Activated T-cell treated with anti-CD3 and anti-CD28 coated beads, Interleukin-2, amount 50 U/mL, for 72 hours (primary cell): ENCODE measurements at places on chromosomes 2 and 18.

GRCh38 chr2:46079985-46080560 is 217.1 kb upstream of the EPAS1 start:
- no peak for DNase-seq

- DNase-seq, result no peak
These were observed 30.2 kb upstream of the MTX2 start for GRCh38 chr2:176239031-176239430.

DNA sequence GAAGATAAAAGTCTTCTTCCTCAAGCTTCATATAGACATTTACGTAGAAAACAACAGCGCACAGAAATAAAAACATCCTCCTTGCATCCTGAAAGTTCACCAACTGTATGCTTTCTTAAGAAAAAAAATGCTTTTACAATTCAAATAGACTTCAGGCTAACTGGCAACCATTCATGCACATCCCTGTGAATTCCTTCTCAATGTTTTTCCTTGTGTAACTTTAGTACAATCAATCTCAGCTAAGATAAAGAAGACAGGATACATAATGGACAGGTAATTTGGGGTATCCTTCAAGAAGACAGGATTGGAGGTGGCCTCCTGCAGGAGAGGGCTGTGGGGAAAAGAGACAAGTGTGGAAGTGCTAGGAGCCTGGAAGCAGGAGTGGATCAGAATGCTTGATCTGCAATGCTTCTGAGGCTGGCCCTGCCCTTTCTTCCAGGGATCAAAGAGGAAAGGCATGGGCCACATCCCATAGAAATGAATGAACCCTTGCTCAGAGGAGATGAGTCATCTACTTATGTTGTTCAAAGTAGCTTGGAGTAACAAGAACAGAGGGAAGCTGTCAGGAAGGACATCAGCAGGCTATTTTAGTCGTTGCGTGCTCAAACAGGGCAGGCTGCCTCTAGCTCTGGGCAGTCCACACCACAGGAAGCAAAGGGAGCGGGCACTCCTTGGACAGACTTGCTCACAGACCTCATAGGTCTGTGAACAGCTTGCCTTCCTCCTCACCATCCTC is 126.6 kb downstream of the TMEM131 start:
- DNase-seq, result no peak

DNA sequence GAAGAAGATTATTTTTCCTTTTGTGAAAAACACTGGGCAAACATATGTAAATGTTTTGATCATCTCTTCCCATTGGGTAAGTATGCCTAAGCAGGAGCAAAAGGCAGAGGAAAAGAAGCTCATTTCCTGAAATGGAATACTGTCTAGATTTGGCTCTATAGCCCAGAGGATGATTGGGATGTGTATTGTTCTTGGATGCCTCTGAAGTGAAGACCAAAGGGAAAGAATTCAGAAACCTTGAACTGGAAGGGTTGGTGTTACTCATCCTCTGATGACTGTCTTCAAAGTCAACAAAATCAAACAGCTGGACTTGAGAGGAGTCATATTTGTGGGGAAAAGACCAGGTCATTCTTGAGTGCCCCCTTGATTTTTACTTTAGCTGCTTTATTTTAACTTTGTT is 112.6 kb upstream of the NT5C1B start:
- DNase-seq, result no peak

GRCh38 chr2:226079671-226080181 is 680.2 kb downstream of the NYAP2 start:
- DNase-seq, result no peak

DNA sequence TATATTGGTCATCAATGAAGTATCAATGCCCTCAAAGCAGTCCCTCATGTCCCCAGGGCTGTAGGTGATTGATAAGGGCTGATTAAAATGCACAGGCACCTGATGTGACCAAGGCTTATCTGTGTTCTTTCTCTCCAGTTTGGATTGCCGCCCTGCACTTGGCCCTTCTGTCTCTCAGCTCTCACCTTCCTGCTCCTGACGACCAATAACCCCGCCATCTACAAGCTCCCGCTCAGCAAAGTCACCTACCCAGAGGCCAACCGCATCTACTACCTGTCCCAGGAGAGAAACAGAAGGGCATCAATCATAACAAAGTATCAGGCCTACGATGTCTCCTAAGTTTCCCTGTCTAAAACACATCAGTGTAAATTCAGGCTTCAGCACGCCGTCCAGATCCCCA is 41.8 kb upstream of the SLC14A1 start:
- no peak for DNase-seq

DNA sequence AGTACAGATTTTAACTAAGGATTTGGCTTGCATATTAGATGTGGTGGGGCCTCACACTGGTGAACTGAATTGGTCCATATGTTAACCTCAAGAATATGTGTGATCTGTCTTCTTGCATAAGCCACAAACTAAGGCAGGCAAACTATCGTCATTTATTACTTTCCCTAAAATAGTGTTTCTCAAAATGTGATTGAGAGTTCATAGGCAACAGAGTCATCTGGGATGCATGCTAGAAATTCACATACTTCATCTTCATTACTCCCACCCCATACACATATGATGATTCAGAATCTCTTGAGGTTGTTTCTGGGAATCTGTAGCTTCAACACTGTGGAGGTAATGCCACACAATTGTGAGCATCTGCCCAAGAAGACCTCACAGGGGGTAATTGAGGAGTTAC is 822.8 kb upstream of the CDH2 start:
- no peak for DNase-seq

DNA sequence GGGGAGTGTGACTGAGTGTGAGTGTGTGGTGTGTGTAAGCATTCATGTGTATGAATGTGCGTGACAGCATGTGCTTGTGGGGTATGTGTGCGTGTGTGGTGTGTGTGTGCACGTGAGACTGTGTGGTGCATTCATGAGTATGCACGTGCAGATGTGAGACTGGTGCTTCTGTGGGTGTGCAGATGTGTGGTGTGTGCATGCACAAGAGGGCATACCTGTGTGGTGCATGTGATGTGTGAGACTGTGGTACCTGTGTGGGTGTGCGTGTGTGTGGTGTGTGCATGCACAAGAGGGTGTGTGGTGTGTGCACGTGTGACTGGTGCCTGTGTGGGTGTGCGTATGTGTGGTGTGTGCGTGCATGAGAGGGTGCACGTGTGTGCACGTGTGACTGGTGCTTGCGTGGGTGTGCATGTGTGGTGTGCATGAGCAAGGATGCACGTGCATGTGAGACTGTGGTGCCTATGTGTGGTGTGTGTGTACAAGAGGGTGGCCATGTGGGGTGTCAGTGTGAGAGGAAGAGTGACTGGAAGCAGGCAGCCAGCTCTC is 213.3 kb downstream of the TWIST2 start:
- no peak for DNase-seq

- no peak for DNase-seq
These were observed 47.0 kb downstream of the COL4A4 start for GRCh38 chr2:227117027-227117426.

GRCh38 chr2:234302664-234302991 is 194.3 kb downstream of the ARL4C start:
- DNase-seq, result no peak
